Thoracic aorta (tissue), 2 donors: ENCODE measurements at places on chromosomes 5 and 9. TPM values are rescaled to one million over a fixed set of nuclear protein-coding genes. Genes with fewer than 3 reads are reported as not detected.

DNA sequence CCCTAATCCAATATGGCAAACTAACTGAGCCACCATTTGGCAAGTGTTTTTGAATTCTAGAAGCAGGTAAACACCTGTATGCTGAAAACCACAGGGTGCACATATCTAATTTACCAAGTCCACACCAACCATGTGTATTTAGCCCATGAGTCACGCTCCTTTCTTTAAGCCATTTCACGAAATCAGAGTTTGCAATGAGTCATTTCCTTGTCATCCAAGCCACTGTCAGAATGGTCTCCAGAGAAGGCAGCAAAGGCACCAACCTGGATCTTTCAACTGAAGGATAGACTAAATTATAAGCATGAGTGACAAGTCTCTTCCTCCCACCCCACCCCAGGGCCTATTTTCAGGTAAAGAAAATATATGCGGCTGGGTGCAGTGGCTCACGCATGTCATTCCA lies 110.0 kb downstream of the PAX5 start:
- DNase-seq: no peak

DNA sequence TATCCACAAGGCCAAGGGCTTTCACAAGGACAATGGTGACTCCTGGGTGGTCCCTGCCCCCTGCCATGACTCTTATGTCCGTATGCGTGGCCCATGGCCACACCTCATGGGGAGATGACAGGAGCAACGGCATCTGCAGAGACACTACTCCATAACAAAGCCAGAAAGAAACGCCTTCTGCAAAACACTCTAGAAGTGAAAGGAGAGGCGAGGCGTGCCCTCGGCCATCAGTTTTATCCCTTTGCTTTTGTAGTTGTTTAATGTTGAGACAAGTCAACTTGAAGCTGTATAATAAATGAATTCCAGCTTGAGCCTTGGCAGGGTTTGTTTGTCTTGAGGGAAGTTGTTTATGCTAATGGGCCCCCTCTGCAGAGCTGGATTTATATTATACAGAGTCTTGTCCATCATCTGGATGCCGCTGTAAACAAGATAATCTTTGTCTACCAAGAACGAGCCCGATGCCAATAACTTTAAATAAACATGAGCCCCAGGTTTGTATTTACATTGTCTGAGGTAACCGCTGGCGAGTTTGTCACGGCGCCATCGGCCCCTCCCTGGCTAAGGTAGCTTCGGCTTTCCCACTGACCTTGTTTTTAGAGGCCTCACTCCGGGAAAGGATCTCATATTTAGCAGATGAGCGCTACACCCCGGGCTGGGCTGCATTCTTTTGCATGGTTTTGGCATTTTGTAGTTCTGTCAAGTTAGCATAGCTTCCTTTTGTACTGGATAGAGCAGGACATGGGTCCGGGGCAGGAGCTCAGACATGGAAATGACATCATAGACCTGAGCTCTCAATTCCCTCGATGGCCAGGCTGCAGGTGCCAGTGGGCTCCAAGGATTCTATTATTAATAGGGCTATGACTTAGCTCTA lies 165.3 kb downstream of the ERCC6L2 start:
- DNase-seq: no peak

DNA sequence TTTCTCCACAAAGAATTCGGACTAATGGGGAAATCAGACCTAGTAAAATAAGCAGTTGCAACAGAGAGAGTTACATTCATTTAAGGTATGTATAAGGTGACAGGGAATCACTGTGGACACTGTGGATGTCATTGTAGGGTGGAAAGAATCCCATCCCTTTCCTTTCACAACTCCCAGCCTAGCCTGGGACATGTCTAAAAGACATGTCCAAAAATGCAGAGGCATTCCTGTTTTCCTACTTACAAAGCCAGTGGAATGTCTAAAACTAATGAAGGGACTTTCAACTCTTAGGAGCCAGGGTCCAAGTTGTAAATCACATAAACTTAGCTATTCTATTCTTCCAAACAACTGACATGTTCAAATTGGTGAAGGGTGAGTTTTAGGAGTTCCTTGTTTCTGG lies 511.0 kb downstream of the PRELID2 start:
- no peak for DNase-seq

The SEC24A gene
- 32.9 TPM for total RNA-seq

GRCh38 chr5:107393851-107394250 lies 276.9 kb downstream of the EFNA5 start:
- DNase-seq: no peak

DNA sequence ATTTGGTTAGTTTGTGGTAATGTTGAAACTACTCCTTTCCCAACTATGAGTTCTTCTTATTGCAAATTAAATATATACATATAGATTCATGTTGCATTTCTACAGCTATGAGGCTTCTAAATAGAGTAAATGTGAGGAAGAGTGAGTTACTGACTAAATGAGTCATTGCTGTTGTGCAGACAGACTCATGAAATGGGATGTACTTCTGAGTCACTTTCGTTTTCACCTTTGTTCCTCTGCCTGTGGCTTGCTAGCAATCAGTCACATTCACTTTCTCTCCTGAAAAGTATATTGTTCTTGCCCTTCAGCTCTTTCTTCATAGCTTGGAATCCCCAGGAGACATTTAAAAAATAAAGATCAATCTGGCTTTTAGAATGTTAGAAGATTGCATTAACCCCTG lies 295.5 kb upstream of the SMC2 start:
- no peak for DNase-seq

GRCh38 chr5:39648848-39649227 lies 224.1 kb upstream of the DAB2 start:
- DNase-seq: no peak

DNA sequence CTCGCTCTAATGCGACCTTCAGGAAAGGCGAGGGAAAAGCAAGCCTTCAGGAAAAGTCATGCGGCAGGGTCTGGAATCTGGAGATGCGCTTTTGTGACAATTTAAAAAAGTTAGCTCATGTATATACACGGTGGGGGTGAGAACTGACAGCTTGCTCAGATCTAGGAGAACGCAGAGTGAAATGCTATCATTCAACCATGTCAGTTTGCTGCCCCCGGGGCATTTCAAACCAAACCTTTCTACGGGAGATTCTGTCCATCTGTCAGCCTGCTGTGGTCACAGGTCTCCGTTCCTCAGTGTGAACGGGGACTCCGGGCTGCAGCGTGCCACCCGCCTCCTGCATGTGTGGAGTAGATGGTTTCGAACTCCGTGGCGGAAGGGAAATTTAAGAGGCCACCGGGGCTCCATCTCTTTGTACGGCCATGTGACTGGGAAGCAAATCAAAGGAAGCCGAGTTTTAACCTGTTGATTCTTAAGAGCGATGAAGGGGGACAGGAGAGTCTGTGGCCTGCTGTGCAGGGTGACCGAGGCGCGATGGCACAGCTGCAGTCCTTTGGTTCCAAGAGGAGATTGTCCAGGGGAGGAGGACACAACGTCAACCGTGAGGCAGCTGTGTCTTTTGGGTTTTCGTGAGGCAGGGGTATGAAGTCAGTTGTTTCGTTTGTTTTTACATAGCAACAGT lies 45.9 kb downstream of the OTULIN start:
- no peak for DNase-seq

The CARTPT gene
- total RNA-seq: not detected

DNA sequence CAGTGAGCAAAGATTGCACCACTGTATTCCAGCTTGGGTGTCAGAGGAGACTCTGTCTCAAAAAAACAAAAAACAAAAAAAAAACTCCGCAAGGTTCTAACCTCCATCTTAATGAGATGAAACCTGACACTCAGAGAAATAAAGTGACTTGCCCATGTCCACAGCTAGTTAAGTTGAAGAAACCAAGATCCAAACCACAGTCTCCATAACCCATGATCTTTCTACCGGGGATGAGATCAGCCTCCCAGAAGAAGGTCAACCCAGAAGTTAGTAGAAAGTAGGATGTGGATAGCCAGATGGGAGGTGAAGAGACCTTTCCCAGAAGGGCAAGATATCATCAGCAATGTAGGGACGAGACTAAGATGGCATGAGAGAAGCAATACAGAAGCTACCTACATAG lies 140.4 kb upstream of the ADRA1B start:
- DNase-seq: no peak

DNA sequence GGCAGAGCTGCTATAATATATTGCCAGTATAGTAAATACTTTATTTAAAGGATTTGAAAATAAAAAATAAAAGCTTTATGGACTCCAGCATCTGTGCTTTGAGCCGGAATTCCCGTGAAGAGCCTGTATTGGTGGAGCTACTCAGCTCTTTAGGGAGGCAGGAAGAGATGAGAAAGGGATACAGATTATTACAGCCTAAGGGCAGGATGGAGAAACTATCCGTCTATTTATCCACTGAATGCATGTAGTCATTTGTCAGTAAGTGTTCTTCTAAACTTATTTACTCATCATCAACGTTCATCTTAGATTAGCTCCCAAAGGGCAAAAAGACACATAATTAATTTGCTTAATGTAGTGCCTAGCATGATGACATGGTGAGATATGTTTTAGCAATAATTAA lies 48.4 kb downstream of the SLC1A1 start:
- no peak for DNase-seq

The JADE2 gene
- 54.0 TPM for total RNA-seq

DNA sequence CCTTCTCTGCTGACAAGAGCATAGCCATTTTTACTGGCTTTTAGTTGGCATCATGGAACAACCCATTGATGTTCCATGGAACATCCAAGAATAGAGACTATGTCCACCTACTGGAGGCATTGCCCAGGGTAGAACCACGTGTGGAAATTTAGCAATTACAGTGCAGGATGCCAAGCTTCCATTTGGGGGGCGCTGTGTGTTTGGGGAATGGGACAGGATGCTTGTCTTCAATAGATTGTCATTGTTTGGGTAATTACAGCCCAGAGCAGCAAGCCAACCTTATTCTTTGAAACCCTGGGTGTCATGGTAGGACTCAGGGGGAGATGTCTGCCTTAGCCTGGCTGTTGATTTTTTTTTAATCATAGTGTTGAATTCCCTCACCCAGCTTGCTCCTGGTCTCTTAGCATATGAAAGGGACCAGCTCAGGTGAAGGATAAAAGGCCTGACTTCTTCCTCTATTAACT lies 171.1 kb downstream of the DOCK2 start:
- no peak for DNase-seq

DNA sequence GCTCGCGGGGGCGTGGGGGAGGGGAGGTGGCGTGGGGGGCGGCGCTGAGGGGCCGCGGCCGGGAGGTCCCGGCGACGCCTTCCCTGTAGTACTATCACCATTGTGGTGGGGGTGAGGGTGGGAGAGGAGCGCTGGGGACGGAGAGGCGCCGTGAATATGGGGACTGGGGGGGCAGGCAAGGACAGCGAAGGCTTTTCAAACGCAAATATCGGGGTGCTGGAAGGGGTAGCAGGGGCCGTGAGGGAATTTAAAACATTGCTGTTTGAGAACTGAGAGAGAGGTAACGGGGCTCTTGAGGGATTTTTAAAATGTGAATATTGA lies 427 bp downstream of the RBM27 start:
- no peak for DNase-seq

DNA sequence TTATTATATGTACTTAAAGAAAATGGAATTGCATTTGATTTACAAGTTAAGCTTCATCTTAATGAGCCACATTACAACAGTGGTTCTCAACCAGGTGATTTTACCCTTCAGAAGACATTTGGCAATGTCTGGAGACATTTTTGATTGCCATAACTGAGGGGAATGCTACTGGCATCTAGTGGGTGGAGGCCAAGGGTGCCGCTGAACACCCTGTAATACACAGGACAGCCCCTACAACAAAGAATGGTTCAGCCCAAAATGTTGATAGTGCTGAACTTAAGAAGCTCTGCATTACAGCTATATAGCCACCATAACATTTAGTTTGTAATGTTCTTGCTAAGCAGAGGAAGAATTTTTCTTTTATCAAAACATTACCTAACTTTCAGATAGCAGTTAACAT lies 103.1 kb downstream of the PAM start:
- no peak for DNase-seq

The TRIM32 gene
- 33.3 TPM for total RNA-seq

- DNase-seq: no peak
Observed at GRCh38 chr9:123335193-123335985, 20.6 kb upstream of the CRB2 start.
